ENCODE measurements at places on chromosomes 3 and 15.

- no peak for DNase-seq
These were observed 527.9 kb upstream of the NAALADL2 start for GRCh38 chr3:174331095-174331800.

DNA sequence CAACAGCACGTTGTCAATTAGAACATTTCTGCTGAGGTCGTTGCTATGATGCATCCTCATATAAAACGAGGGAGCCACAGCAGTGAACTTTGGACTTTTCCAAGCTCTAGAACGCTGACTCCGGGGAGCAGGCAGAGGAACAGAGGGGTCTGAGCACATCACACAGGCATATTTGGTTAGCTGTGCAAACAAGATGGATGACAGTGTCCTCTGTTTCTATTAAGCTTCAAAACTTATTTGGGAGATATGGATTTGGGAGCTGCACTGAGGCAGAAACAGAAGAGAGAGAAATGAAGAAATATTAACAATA lies 278.0 kb upstream of the TBL1XR1 start:
- DNase-seq = peak; percentile 46

DNA sequence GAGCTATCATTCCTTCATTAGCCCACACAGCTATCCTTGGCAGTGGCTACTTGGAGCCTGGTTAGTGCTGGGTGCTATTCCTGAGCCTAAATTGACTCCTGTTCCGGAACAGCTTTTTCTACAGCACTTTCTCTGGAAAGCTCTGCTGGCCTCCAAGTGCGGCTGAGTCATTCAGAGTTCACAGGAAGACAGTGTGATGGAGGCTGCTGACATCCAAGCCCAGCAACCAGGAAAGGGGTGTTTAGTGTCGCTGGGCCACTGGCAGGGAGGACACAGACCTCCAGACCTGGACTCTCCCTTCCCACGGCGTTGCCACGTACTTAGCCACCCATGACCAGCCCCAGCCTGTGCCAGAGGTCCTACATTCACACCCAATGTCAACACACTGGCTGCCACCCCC lies 28.7 kb downstream of the CACNA2D2 start:
- peak; percentile 12 for DNase-seq

GRCh38 chr15:38401701-38402100 lies 52.2 kb upstream of the FAM98B start:
- DNase-seq = no peak

- DNase-seq = no peak
These were observed 63.9 kb downstream of the ST8SIA2 start for GRCh38 chr15:92457471-92458041.

DNA sequence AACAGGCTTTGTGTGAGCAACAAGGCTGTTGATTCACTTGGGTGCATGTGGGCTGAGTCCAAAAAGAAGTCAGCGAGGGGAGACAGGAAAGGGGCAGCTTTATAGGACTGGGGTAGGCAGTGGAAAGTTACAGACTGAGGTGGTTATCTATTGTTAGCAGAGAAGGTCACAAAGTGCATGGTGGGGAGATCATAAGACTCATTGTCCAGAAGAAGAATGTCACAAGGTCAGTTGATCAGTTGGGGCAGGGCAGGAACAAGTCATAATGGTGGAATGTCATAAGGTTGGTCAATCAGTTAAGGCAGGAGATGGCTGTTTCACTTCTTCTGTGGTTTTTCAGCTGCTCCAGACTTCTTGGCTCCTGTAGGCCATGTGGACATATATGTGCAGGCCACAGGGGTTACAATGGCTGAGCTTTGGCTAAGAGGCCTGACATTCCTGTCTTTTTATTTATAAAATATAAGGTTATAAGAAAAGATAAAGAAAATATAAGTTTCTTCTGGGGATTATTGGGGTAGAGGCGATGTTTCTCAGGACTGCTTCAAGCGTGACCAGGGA lies 69.5 kb upstream of the SNTN start:
- DNase-seq = peak; percentile 44

GRCh38 chr3:26590919-26591484 lies 31.6 kb upstream of the LRRC3B start:
- DNase-seq = no peak

DNA sequence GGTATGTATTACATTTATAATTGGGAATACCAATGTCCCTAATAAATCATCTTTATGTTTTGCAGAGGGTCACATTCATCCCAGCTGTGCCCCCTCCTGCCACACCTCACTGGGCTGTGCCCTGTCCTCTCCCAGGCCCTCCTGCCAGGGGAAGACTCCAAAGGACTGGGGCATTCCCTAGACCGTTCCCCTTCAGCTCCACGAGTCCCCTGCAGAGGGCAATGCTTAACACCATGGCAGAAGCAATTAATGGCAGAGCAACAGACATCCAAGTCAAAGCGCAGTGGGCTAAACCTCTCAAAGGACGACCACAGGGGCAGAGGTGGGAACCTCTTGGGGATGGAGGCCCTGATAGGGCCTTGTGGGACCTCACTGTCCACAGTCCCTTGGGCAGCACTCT lies 71.3 kb upstream of the SEC13 start:
- no peak for DNase-seq

DNA sequence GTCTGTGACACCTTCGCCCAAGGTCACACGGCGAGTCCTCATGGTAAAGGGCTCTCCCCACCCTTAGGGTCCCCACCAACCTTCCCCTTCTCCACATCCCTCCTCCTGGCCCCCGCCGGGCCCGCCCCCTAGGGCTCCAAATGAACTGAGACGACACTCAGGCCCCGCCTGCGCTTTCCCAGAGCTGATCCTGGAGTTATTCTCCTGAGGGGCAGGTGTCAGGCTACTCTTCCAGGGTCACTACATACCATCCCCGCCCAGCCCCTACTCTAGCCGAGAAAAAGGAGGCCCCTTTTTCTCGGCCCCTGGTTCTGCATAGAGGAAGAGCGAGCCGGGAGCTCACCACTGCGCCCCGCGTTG lies 292 bp downstream of the USP4 start:
- DNase-seq = no peak

GRCh38 chr3:105493305-105493892 lies 126.7 kb downstream of the ALCAM start:
- no peak for DNase-seq

DNA sequence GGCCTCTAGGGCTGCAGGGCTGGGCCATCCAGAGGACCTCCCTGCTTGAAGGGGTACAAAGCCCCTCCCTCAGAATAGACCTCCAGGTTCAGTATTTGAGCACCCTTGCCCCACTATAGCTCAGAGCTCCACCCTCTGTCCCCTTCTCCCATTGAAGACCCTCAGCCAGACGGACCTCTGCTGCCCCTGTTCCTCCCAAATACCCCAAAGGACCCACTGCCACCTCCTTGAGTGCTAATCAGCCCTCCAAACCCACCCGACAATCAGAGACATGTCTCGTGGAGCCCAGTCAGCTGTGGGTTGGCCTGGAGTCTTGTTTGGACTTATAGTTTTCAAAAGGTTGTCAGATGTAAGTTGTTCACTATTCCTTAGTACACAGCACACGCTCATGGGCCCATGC lies 161.1 kb downstream of the UACA start:
- DNase-seq = no peak

DNA sequence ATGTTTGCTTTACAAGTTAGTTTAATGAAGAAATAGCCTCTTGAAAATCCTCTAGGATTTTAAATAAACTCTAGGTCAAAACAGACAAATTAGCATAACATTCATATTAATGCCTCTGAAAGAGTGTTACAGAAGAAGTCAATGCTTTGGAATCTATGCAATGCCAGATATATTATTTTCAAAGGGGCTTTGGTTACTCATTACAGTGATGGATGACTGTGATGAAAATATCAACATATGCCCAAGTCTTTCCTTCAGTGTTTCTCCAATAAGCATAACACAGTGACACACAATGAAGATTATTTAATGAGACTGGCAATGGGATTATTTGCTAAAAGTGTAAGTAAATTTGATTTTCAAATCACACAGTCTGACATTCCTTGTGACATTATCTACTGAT lies 1247.2 kb downstream of the ROBO2 start:
- no peak for DNase-seq

GRCh38 chr3:52213901-52214300 lies 11.5 kb downstream of the TLR9 start:
- DNase-seq = no peak

DNA sequence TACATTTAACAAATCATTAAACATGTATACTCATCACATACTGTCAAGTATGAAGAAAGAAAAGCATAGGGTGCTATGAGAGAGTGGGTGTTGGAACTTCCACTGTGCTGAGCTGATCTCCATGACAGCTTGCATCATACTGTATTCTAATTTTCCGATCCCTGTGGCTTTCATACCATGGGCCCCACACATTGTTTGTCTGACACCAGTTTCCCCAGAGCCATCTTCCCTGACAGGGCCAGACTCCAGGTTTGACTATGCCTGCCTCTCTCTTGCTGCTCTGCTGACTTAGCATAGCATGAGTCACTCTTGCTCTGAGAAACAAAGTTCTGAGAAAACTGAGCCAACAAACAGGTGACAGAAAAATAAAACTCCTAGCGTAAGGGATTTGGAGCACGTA lies 37.0 kb upstream of the CASR start:
- DNase-seq = no peak

GRCh38 chr3:15796331-15796730 lies 1.4 kb downstream of the ANKRD28 start:
- peak; percentile 30 for DNase-seq

GRCh38 chr3:193910886-193911738 lies 224.8 kb upstream of the HES1 start:
- DNase-seq = no peak

DNA sequence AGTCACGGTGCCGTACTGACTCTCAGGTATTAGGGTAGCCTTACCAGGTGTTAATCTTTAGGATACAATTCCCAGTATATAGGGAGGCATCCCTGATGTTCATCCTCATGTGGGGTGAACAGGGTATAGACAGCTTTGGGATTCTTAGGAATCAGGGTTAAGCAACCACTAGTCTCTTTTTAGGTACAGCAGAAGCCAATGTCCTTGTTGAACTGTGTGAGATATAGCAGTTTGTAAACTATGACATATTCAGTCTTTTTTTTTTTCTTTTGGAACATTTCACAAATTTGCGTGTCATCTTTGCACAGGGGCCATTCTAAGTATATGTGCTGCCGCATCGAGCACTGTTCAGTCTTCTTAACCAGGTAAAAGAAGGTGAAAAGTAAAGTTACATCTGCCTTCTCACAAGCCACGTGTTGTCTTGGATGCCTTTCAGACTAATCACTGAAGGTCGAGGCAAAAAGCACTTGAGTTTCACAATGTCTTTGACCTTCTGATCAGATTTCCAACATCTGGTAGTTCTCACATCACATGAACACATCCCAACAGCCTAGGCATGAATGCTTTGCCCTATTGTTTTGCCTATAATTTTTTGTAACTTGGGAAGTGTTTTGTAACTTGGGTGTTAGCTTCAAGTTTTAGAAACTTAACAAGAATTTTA lies 17.2 kb downstream of the TSEN2 start:
- no peak for DNase-seq

- no peak for DNase-seq
These were observed 1109.5 kb downstream of the NSUN3 start for GRCh38 chr3:95172164-95172943.

DNA sequence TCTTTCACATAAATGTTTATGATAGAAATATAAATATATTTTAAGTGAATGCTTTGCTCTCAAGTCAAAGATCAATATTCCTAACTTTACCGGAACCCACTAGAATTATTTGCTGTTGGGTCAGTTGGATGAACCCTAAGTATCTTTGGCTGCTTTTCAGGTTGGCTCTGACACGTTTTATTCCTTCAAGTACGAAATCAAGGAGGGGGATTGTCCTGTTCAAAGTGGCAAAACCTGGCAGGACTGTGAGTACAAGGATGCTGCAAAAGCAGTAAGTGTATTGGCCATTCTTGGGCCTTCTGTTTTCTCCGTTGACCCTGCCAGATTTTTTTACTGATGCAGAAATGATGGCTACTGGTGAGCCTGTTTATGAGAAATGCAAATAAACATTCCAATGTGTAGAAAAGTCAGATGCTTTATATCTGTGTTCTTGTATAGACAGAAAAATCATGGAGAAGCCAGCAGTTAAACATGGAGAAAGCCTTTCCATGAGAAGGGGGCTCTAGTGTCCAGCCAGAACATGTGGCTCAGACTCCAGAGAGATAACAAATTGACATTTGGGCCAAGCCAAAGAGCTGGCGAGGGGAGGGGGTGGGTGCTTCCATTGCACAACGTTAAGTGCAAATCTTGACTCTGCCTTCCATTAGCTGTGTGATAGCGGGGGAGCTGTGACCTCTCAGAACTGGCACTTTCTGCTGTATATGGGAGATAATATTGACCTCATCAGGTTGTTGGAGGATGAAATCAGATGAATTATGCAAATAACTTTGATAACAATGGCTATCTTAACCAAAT lies 3.0 kb downstream of the KNG1 start:
- DNase-seq = no peak

- DNase-seq = no peak
These were observed 14.2 kb upstream of the CAND2 start for GRCh38 chr3:12782172-12782815.

- no peak for DNase-seq
These were observed 12.5 kb downstream of the PATL2 start for GRCh38 chr15:44698641-44699040.

DNA sequence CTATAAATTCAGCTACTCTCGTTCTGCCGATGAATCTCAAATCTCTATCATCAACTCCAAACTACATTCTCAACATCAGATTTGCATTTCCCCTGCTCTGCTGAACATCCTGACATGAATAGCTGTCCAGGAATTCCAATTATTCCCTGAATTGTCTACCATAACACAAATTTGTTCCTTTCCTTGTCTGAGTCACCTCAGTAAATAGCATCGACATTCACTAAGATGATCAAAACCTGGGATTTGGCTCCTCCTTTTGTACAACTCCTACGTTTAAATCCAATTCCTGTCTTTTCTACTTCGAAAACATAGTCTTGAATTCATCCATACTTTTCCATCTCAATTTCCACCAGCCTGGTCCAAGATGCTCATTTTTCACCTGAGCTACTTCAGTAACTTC lies 107.0 kb downstream of the GREM1 start:
- DNase-seq = peak; percentile 95

DNA sequence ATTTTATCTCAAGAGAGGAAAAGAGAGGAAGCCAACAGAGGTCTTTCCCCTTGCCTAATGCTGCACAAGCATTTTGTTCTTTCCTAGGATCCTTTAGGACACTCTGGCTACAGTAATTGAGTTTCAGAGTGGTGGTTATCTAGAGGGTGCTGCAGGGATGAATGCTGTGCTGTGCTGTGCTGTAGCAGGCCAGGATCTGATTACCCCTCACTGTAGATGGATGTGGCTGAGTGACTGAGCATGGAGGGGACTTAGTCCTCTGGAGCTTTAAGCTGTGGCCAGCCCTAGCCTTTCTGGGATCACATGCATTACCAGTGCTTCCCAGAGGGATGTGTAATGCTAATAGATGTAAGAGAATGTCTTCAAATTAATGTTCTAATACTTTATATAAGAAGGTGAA lies 94.8 kb downstream of the SLC9A9 start:
- DNase-seq = no peak

GRCh38 chr3:46881596-46882376 lies 4.3 kb downstream of the PTH1R start:
- DNase-seq = no peak
